ENCODE measurements at places on chromosomes 16 and 17.

DNA sequence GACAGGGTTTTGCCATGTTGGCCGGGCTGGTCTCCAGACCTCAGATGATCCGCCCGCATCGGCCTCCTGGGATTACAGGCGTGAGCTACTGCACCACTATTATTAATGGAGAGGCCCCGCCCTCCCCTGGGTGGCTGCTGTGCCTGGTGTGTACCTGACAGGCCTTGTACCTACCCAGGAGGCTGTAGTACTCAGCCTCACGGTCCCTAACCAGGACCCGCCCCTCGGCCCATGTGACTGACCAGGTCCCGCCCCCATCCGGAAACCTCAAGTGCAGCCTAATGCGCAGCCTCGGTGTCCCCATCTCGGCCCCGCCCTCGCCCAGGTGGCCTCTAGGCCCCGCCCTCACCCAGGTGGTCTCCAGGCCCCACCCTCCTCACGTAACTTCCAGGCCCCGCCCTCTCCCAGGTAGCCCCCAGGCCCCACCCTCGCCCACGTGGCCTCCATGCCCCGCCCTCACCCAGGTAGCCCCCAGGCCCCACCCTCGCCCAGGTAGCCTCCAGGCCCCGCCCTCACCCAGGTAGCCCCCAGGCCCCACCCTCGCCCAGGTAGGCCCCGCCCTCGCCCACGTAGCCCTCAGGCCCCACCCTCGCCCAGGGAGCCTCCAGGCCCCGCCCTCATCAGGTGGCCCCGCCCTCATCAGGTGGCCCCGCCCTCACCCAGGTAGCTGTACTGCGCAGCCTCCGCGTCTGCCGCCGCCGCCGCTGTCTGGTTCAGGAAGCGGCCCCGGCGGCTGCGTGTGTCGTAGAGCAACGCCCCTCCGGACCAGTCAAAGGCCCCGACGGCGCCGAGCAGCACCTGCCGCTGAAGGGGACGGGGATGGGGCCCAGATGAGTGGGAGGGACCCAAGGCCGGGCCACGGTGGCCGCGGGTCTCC, 31.0 kb downstream of the HASPIN start:
- DNase-seq: peak; percentile 47

GRCh38 chr17:57869617-57870282, 19.9 kb upstream of the MRPS23 start:
- DNase-seq: no peak

DNA sequence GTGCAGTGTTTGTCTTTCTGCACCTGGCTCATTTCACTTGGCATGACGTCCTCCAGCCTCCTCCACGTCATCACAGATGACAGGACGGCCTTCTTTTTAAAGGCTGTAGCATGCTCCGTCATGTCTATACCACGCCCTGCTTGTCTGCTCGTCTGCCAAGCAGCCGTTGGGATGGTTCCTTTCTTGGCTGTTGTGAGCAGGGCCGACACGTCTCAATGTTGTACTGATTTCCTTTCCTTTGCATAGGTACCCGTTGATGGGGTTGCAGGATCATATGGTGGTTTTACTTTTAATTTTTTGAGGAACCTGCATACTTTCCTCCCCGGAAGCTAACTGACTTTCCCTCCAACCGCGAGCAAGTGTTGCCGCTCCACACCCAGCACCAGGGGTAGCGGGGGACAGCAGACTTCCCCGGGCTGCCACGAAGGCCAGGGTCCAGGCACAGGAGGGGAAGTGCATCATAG, 212.2 kb upstream of the ZNF469 start:
- DNase-seq: peak; percentile 5

DNA sequence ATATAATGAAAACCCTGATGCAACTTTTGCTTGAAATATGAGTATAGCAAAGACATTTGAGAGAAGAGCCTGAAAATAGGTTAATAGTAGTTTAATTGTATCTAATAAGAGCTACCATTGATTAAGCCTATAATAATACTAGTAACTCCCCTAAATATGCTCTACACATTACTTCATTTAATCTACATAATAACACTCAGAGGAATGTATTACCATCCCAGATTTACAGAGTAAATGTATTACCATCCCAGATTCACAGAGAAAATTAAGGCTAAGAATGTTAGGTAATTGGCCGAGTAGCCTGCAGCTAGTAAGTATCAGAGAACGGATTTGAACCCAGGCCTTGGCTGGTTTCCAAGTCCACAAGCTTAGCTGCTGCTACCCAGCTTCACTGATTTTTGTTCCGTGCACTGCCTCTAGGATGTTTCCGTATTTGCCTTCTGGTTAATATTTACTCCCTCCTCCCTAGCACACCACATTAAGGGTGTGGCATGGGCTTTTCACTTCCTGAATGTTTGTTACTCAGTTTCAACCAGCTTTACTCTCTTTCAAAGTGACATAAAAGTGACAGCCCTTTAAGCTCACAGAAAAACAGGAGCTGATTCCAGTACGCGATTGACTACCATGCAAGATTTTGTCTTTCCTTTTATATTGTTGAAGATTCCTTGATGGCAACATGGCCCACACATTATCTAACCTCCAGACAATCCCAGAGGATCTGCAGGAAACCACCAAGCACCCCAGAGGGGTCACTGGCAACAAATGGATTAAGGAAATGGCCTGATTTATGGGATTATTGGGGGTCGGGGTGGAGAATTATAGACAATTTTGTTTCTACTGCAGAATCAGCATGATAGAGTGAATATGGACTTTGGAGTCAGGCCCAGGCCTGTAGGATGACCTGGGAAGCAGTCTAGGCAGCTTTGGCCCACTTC, 26.7 kb upstream of the TOX3 start:
- DNase-seq: no peak

- DNase-seq: no peak
Measured at GRCh38 chr16:76162046-76162445, 115.2 kb upstream of the CNTNAP4 start.

GRCh38 chr16:88408561-88409142, 25.9 kb downstream of the ZNF469 start:
- DNase-seq: no peak

- no peak for DNase-seq
Measured at GRCh38 chr16:73056921-73057290, 9.0 kb upstream of the ZFHX3 start.

DNA sequence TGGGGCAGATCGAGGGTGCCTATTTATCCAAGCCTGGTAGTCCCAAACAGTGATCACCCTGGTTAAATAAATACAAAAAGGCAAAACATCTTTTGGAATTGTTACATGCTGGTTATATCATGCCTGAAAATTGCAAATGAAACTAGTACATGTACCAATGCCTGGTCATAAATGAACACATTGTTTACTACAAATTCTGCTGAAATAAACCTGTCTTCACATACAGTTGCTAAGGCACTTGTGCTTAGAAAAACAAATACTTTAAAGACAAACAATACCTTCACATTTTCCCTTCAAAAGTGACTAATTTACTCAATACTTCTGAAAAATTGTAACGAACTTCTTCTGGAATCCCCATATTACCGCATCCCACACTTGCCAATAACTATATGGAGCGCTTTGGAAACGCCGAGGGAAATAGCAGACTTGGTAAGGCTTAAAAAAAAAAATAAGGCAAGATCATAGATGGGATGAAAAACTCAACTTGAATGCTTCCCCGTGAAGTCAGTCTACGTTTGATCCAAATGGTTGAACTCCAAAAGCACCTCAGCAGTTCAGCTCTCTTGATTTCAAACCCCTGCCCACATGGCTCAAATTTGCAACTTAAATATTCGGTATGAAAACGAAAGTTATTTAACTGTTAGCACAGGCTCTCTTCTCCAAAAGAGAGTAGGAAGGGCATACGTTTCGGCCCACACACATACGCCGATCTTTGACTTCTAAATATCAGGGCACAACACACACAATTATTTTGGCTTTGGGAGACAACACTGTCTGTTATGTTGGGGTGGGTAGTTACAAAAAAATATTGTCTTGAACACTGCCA, 264.5 kb downstream of the NTN1 start:
- no peak for DNase-seq

GRCh38 chr17:19317359-19318095, 45.0 kb downstream of the B9D1 start:
- no peak for DNase-seq

Data from CD14-positive monocyte (primary cell).